ENCODE measurements at places on chromosomes 2 and 18.

DNA sequence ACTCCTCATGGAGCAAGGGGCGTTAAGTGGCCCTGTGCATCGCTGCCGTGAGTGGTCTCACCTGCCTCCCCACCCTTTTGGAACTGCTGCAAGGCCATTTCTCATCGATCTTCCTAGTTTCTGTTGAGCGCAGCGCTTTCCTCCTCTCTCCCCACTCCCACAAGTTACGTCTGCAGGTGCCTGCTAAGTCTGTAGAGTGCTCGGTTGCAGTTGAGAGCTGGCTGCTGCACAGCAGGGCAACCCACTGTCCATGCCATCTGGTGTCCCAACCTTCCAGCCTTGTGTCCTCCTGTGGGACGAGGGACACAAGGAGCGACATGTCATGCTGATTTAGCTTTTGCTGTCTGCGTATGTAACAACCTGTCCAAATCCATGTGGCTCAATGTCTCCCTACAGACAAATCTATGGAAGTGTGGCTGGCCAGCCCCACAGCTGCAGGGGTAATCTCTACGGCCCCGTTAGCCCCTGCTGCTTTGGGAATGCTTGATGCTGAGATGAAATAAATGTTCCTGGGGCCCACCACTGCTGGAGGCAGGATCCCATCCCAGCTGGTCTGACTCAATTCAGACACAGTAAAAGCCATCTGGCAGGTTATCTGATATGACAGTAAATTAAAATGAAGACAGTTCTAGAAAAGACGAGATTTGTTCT, 68.1 kb upstream of the TCF7L1 start:
- no peak for DNase-seq

GRCh38 chr2:116133381-116133942, 1681.0 kb upstream of the DDX18 start:
- DNase-seq, result no peak

- no peak for DNase-seq
These were observed 72.5 kb upstream of the APCDD1 start for GRCh38 chr18:10381951-10382350.

DNA sequence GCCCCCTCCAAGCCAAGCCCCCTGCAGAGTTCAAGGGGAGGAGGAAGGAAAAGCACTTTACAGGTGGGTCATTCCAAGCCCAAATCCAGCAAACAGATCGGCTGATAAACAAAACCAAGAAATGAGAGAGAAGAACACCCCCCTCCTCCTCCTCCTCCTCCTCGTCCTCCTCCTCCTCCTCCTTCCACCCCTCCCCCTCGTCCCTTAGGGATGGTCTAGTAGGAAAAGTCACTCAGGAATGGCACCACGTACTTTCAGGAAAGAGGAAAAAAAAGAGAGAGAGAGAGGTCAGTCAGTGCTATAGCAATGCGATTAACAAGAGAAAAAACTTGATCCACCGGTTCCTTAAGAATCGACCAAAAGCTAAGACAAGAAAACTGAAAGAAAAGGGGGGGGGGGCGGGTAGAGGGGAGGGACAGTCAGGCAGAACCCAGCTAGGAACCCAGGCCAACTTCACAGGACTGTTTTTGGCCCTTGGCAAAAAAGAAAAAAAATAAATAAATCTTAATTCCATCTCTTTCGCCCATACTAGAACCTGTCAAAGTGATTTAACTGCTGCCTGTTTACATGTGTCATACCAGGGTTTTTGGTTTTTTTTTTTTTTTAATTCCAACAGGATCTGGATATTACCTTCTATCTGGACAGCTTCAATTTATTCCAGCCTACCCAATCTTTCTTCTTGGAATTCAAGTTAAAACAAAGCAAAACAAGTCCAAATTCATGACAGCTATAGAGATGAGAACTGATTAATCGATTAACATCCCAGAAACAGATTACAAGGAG, 906 bp downstream of the IKZF2 start:
- no peak for DNase-seq

GRCh38 chr2:31414601-31415241, at the start of gene XDH:
Gene XDH (minus strand): TSS chr2:31414742. CDS start chr2:31414666, 76 bp downstream.
- DNase-seq, result no peak

- DNase-seq, result no peak
These were observed 126.3 kb downstream of the HDAC4 start for GRCh38 chr2:239274391-239275043.

GRCh38 chr18:2850816-2851215, 4.0 kb downstream of the EMILIN2 start:
- DNase-seq, result no peak

GRCh38 chr2:112893752-112894151, 17.2 kb upstream of the IL37 start:
- DNase-seq, result no peak

DNA sequence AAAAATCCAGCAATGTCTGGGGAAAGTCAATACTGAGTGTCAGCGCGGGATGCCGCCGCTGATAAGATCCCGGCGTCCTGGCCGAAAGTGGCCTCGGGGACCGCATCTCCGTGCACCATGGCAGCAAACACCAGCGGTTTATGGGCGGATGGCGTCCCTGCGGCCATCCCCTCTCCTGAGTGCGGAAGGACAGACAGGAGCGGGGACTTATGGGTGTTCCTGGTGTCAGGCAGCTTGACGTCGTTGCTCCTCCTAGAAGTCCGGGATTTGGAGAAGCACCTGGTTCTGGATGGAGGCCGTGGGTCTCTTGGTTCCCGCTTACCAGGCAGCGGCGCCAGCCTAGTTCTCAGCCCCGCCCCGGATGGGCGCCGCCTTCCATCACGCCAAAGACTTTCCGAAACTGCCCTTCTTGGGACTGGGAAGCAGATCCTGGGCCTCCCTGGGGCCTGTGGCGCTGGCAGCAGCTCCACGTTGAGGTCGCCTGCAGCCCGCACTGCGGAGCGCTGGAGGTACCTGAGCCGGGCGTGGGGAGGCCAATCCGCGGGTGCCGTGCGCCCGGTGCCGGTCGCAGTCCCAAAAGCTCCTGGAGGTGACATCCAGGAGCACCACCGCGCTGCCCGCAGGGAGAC, 119.1 kb downstream of the CCDC74A start:
- DNase-seq, result no peak
